Activated CD8-positive, alpha-beta memory T cell treated with anti-CD3 and anti-CD28 coated beads, Interleukin-2, amount 10 ng/mL, durations not matched to agents 7 days and 5 days (primary cell): ENCODE measurements at places on chromosomes 1 and 21. TPM values are rescaled to one million over a fixed set of nuclear protein-coding genes. Genes with fewer than 3 reads are reported as not detected.
A peak's percentile ranks its signal among the peaks of the same experiment; 100 is the strongest.

Gene PAPPA2
- 0.38 TPM for total RNA-seq

GRCh38 chr1:85700422-85700821 is 7.8 kb downstream of the ZNHIT6 start:
- DNase-seq, result no peak
- peaks cover 16% of the 10 kb centered on the region for H3K4me1 ChIP-seq
- no peaks in the 10 kb centered on the region for H3K27me3 ChIP-seq

DNA sequence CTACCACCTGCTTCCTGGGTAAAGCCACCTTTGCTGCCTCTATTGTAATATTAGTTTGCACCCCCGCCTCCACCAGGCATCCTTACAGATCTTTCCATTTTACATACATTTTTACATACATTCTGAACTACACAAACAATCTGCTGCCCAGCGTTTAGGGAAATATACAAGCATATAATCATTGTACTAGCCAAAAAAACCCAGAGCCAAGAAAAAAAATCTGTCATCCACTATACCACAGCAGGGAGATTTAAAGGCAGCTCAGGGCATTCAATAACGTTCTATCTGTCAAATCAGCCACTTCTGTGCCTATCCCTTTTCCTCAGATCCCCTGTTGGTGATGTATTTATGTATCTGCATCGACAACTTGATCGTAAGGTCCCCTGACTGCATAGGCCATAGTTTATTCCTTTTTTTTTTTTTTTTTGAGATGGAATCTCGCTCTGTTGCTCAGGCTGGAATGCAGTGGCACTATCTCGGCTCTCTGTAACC is 43.0 kb downstream of the GNG12 start:
- DNase-seq, result no peak
- H3K4me3 ChIP-seq, result no peak overlapping the region
- no peaks in the 10 kb centered on the region for H3K36me3 ChIP-seq
- no peaks in the 10 kb centered on the region for H3K4me1 ChIP-seq
- no peak overlapping the region for H3K27ac ChIP-seq
- peaks cover 18% of the 10 kb centered on the region for H3K27me3 ChIP-seq

Gene GART
- total RNA-seq, result 135 TPM

DNA sequence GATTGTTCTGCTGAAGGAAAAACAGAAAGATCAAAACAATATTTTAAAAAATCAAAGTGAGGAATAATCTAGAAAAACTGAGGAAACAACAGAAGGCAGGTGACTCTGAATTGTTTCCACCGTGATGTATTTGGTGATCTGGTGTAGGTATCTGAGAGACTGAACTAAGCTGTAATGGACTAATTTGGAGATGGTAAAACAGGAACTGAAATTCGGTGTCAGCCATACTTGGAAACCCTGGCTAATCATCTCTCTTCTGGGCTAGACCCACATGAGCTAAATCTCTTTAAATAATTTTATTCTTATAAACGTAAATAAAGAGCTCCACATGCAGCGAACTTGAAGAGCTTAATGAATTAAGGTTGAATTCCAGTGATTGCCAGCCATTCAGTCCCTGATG is 1226.1 kb downstream of the NCAM2 start:
- no peaks in the 10 kb centered on the region for H3K4me1 ChIP-seq
- H3K27ac ChIP-seq, result no peak overlapping the region
- H3K36me3 ChIP-seq, result no peaks in the 10 kb centered on the region
- H3K27me3 ChIP-seq, result no peaks in the 10 kb centered on the region

- H3K36me3 ChIP-seq, result peaks cover 1% of the 10 kb centered on the region
- H3K27ac ChIP-seq, result no peak overlapping the region
- H3K27me3 ChIP-seq, result peaks cover 26% of the 10 kb centered on the region
- DNase-seq, result no peak
- no peak overlapping the region for H3K4me3 ChIP-seq
These were observed 35.8 kb upstream of the TDRD10 start for GRCh38 chr1:154466206-154466605.

DNA sequence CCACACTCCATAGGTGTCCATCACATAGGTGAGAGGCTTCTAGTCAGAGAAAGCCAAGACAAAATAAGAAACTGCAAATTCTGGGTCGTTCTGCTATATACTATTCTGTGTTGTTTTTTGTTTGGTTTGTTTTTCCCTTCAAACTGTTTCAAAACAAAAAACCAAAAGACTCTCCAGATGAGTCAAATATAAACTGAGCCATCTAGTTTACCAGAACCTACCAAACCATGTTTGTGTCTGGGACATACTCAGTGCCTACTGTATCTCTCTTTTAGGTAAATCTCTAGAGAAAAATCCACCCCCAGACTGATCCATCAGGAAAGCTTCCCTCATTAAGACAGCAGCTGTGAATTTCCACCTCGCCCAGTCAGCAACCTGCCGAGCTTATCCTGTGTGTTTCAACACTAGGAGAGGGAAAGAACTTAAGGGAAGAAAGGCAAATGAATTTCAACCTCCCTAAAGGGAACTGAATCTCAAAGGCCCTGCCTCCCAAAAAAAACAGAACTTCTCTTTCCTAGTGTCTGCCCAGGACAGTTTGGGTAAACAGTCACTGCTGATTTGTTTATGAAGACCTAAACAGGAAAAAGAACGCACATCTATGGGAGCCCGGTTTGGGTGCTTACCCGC is 17.2 kb downstream of the PPT1 start:
- H3K27ac ChIP-seq, result peak overlapping the region; percentile 56
- H3K4me1 ChIP-seq, result peaks cover 21% of the 10 kb centered on the region
- no peak overlapping the region for H3K4me3 ChIP-seq
- H3K27me3 ChIP-seq, result no peaks in the 10 kb centered on the region
- no peak for DNase-seq

Gene DHCR24
- 121 TPM for total RNA-seq

DNA sequence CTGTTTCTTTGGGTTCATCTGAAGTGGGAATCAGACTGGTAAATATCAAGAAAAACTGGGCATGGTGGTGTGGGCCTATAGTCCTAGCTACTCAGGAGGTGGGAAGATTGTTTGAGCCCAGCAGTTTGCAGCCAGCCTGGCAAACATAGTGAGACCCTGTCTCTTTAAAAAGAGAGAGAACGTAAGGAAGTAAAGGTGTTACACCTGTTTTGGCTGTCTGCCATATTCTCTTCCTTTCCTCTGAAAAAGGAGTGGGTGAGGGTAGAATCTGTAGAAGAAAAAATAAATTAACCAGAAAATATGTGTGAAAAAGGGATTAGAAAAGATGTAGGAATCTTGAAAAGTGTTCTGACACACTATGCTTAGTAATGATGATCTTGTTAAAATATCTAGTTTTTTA is 20.0 kb downstream of the AHCYL1 start:
- H3K27me3 ChIP-seq, result no peaks in the 10 kb centered on the region
- H3K27ac ChIP-seq, result peak overlapping the region; percentile 7
- H3K36me3 ChIP-seq, result peaks cover 9% of the 10 kb centered on the region
- no peak overlapping the region for H3K4me3 ChIP-seq
- no peak for DNase-seq
- H3K4me1 ChIP-seq, result peaks cover 21% of the 10 kb centered on the region

Gene KCNJ10
- not detected for total RNA-seq

DNA sequence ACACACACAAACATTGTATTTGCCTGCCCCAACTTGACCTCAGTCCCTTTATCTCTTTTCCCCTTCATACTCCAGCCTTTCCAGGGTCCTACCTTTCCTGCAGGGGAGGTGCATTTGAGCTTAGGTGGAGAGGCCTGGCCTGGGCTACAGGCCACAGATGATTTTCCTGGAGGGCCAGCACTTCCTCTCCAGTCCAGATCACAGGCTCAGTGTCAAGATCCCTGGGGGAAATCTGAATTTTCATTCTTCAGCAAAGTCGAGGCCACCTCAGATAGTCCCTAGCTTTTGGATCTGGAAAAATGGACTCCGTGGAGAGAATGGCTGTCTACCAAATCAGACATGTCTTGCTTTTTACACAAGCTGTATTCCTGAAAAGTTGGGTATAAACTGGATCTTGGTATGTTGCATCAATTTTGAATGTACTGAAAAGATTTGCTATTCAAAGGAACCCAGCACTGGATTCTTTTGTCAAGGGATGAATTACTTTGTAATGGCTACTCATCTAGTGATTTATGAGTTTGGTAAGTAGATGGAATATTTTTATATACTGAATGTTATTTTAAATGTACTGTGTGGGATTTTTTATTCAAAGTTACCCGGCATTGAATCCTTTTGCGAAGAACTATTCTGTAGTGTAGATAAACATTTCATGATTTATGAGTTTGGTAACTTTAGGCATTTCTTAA is 78.7 kb downstream of the DDR2 start:
- peaks cover 12% of the 10 kb centered on the region for H3K27me3 ChIP-seq
- no peak for DNase-seq
- no peak overlapping the region for H3K4me3 ChIP-seq
- no peaks in the 10 kb centered on the region for H3K4me1 ChIP-seq
- H3K27ac ChIP-seq, result no peak overlapping the region
- H3K36me3 ChIP-seq, result no peaks in the 10 kb centered on the region

DNA sequence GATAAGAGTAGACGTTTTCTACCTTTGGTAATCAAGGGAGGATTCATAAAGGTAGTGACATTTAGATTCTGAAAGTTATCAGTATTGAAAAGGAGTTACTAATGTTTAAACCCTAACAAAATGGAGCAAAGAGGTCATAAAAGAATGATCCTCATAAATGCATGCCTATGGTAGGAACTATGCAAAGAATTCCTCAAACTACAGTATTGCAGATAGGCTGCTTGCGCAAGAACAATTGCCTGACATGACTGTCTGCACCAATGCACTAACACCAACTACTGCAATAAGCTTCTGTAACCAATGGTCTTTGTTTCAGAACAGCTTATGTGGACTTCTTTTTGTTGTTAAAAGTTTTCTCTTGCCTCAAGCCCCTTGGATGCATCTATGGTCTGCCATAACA is 597.3 kb upstream of the ADGRL4 start:
- H3K4me1 ChIP-seq, result no peaks in the 10 kb centered on the region
- no peaks in the 10 kb centered on the region for H3K27me3 ChIP-seq
- DNase-seq, result no peak
- no peak overlapping the region for H3K4me3 ChIP-seq
- H3K36me3 ChIP-seq, result no peaks in the 10 kb centered on the region

GRCh38 chr1:228029281-228029680 is 22.5 kb downstream of the WNT3A start:
- peaks cover 27% of the 10 kb centered on the region for H3K27me3 ChIP-seq
- H3K36me3 ChIP-seq, result no peaks in the 10 kb centered on the region

Gene ASAP3
- not detected for total RNA-seq

Gene NID1
- total RNA-seq, result 0.38 TPM

GRCh38 chr1:53986458-53986857 is 31.5 kb downstream of the LDLRAD1 start:
- H3K27me3 ChIP-seq, result no peaks in the 10 kb centered on the region
- H3K27ac ChIP-seq, result no peak overlapping the region
- peaks cover 12% of the 10 kb centered on the region for H3K4me1 ChIP-seq
- no peak for DNase-seq
- no peak overlapping the region for H3K4me3 ChIP-seq

- no peaks in the 10 kb centered on the region for H3K36me3 ChIP-seq
- DNase-seq, result no peak
- no peak overlapping the region for H3K27ac ChIP-seq
These were observed 29.4 kb downstream of the CDK18 start for GRCh38 chr1:205533748-205534443.

Gene CYP4X1
- not detected for total RNA-seq

DNA sequence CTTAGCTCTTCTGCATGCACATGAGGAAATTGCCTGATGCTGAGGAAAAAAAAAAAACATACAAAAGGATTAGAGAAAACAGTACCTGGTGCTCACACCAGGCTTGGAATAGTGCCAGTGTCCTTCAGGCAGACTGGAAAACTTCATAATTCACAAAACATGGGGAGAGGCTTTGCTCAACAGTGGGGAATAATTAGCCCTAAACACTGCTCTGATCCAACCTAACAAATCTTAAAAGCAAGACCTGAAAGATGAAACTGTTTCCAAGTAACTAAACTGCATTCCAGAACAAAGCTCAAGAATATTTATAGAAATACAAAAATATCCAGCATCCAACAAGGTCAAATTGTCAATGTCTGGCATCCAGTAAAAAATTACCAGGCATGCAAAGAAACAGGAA is 124.8 kb downstream of the AK5 start:
- H3K27me3 ChIP-seq, result no peaks in the 10 kb centered on the region
- no peaks in the 10 kb centered on the region for H3K4me1 ChIP-seq
- H3K36me3 ChIP-seq, result no peaks in the 10 kb centered on the region
- no peak overlapping the region for H3K27ac ChIP-seq
- no peak for DNase-seq

DNA sequence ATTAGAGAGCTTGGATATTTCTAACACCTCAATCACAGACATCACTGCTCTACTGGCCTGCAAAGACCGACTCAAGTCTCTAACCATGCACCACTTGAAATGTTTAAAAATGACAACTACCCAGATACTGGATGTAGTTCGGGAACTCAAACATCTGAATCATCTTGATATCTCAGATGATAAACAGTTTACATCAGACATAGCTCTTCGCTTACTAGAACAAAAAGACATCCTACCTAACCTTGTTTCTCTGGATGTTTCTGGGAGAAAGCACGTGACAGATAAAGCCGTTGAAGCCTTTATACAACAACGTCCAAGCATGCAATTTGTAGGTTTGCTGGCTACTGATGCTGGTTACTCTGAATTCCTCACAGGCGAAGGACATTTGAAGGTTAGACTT is 45.1 kb downstream of the ZYG11B start:
- H3K36me3 ChIP-seq, result peaks cover 9% of the 10 kb centered on the region
- no peaks in the 10 kb centered on the region for H3K27me3 ChIP-seq
- DNase-seq, result no peak
- no peak overlapping the region for H3K4me3 ChIP-seq

DNA sequence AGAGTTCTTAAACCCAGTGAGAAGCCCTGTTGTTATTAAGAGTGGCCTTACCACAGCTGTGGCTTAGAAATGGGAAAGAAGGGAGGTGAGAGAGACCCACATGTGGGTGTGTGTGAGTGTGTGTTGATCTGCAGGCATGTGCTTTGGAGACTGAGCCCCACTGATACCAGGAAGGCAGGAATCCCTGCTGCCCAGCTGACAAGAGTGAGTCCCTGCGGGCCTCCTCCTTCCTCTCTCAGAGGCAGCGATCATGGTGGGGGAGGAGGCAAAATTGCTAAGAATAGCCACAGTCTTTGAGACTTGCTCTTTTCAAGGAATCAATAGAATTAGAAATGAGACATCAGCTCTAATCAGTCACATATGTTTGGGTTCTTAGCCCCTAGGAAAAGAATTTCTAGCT is 87.0 kb upstream of the WARS2 start:
- H3K27me3 ChIP-seq, result no peaks in the 10 kb centered on the region
- H3K4me3 ChIP-seq, result no peak overlapping the region
- H3K4me1 ChIP-seq, result no peaks in the 10 kb centered on the region
- DNase-seq, result no peak
- H3K27ac ChIP-seq, result no peak overlapping the region

Gene CELA2A
- not detected for total RNA-seq

DNA sequence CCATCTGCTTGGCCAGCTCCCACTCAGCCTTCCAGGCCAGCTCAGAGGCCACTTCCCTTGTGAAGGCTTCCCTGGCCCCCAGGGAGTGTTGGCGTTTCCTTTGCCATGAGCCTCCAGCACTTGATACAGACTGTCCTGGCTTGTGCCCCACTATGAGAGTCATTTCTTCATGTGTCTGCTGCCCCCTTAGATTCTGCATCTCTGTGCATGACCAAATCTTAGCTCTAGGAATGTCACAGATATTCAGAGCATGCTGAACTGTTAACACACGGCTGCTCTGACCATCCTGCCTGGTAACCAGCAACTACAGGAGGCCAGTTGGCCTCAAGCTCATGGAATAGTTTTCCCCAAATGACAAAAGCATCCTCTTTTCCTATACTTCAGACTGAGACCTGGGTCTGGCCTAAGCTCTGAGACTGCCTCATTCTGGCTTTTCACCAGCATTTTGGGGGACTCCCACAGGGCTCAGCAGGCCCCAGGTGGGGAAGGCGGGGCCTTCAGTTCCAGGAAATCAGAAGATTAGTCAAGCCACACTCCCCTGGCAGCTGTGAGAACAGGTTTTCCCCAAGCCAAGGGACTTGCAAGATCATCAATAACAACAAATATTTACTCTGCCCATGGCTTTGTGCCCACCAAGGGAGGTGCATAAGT is 182.6 kb upstream of the EDN2 start:
- peak overlapping the region; percentile 76 for H3K27ac ChIP-seq
- no peak overlapping the region for H3K4me3 ChIP-seq
- no peaks in the 10 kb centered on the region for H3K27me3 ChIP-seq

Gene GLUL
- 77.4 TPM for total RNA-seq
